ENCODE measurements at places on chromosomes 16 and 17.
A peak's percentile ranks its signal among the peaks of the same experiment; 100 is the strongest.

GRCh38 chr16:6560306-6561100 is 772.1 kb upstream of the RBFOX1 start:
- DNase-seq, result no peak

DNA sequence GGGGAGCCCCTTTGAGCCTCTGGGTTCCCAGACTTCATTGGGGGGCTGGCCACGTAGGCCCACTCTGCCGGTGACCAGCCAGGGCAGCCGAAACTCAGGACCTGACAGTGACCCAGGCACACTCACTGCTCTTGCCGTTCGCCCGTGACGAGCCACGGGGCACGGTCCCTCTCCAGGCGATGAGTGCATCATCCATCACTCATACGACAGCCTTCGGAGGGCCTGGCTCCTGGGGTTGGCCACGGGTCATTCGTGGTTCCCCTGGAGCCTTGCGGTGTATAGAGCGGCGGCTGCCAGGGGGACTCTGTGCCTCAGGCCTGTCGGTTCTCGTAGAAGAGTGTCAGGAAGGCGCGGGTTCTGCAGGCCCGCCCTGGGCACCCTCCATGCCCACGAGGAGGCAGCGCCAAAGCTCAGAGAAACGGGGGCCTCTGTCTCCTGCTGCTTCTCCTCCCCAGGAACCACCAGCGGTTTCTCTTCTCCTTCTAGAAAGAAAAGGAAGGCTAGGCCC is 11.2 kb upstream of the NUDT16L1 start:
- DNase-seq, result no peak

- no peak for DNase-seq
Observed at GRCh38 chr17:71978435-71978834, 142.4 kb upstream of the SOX9 start.

- DNase-seq, result no peak
Observed at GRCh38 chr17:862582-862981, 80.4 kb downstream of the MRM3 start.

DNA sequence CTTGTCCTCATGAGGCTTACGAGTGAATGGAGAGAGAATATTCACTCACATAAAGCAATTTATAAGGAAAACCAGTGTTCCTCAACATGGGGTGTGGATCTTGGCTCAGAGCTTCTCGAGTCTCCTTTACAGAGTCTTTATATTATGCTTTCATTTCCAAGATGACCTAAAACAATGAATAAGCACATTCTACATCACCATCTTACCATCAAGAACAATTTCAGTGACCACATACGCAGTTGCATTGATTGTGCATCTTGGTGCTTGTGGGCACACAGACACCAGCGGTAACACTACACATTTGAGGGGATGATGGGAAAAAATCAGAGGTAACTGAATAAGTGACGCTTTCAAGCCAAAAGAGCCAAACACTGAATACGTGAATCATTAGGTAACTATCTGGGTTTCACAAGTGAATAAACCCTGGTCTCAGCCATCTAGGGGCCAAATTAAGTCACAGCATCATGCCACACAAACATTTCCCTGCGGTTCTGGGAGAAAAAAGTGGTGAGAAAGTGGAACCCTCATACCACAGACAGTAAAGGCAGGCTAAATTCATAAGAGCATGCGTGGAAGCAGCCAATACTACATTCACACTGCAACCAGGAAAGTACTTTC is 9.4 kb downstream of the CWC25 start:
- no peak for DNase-seq

- no peak for DNase-seq
Observed at GRCh38 chr17:14833201-14833785, 431.8 kb downstream of the PMP22 start.

GRCh38 chr17:48457080-48457836 is 27.2 kb upstream of the SKAP1 start:
- DNase-seq, result peak; percentile 38

GRCh38 chr17:1713878-1714426 is 3.8 kb upstream of the TLCD2 start:
- no peak for DNase-seq

DNA sequence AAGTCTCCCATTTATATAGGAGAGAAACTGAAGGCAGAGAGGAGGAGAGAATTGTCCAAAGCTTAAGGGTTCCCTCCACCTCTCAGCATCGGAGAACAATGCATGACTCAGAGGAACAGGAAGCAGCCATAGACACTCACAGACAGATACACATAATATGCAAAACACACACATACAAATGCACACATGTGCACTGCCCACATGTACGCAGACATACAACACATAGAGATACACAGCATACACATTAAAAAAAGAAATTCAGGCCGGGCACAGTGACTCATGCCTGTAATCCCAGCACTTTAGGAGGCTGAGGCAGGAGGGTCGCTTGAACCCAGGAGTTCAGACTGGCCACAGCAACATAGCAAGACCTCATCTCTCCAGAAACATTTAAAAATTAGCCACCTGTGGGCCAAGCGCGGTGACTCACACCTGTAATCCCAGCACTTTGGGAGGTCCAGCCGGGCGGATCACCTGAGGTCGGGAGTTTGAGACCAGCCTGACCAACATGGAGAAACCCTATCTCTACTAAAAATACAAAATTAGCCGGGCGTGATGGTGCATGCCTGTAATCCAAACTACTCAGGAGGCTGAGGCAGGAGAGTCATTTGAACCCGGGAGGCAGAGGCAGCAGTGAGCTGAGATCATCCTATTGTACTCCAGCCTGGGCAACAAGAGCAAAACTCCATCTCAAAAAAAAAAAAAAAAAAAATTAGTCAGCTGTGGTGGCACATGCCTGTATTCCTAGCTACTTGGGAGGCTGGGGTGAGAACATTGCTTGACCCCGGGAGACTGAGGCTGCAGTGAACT is 11.3 kb downstream of the ERAL1 start:
- DNase-seq, result no peak

GRCh38 chr17:69417545-69418483 is 3.3 kb downstream of the MAP2K6 start:
- DNase-seq, result no peak

- DNase-seq, result no peak
Observed at GRCh38 chr16:8310323-8310722, 280.0 kb downstream of the TMEM114 start.

DNA sequence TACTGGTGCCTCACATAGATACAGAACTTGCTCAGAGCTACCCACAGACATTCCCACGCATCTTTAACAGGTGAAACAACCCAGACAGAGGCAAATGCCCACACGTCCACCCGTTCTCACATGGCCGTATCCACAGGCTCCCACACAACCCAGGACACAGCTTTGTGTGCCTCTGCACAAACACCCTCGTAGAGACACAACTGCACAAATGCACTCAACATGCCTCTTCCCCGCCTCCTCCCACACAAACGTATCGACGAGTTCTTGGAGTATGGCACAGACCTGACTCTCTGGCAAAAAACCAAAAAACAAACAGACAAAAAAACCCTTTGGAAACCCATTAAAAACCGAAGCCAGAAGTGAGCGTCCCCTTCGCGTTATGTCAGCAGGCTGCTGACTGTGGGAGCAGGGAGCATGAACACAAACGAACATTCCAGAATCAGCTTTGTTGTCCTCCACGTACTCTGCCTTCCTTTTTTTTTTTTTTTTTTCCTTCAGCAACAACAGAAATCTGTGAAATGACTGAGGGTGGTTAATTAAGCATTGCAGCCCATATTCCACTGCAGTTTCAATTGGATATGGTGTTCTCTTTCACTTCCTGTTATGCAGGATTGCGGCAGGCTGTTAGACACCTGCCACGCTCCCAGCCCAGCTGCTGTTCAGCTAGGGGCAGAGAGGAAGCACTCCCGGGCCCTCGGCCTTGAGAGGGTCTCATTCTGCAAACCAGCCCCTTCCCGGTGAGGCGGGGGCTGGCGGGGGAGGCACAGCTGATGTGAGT is 313.7 kb downstream of the MAF start:
- DNase-seq, result peak; percentile 97

GRCh38 chr16:23587726-23588125 is 8.4 kb downstream of the NDUFAB1 start:
- DNase-seq, result no peak

- DNase-seq, result no peak
Observed at GRCh38 chr16:57846078-57846697, 43.9 kb upstream of the KIFC3 start.

GRCh38 chr17:60142872-60143499 is 6.8 kb upstream of the CA4 start:
- DNase-seq, result peak; percentile 77

GRCh38 chr17:17684906-17685774 is 3.9 kb downstream of the RAI1 start:
- DNase-seq, result no peak

DNA sequence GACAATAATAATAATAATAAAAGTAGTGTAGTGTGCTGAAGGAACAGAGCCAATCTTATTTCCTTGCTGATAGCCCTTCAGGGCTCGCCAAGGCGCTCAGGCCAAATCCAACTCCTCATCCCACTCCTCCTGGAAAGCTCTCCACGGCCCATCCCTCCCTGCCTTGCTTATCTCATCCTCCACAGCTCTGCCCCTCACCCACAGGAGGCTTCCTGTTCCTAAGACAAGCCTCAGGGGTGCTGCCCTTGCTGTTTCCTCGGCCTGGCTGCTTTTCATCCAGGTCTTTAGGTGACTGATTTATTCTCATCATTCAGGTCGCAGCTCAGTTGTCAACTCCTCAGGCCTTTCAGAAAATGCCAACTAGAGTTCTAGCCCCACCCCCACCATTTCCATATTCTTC is 11.2 kb downstream of the GTF3C1 start:
- no peak for DNase-seq

DNA sequence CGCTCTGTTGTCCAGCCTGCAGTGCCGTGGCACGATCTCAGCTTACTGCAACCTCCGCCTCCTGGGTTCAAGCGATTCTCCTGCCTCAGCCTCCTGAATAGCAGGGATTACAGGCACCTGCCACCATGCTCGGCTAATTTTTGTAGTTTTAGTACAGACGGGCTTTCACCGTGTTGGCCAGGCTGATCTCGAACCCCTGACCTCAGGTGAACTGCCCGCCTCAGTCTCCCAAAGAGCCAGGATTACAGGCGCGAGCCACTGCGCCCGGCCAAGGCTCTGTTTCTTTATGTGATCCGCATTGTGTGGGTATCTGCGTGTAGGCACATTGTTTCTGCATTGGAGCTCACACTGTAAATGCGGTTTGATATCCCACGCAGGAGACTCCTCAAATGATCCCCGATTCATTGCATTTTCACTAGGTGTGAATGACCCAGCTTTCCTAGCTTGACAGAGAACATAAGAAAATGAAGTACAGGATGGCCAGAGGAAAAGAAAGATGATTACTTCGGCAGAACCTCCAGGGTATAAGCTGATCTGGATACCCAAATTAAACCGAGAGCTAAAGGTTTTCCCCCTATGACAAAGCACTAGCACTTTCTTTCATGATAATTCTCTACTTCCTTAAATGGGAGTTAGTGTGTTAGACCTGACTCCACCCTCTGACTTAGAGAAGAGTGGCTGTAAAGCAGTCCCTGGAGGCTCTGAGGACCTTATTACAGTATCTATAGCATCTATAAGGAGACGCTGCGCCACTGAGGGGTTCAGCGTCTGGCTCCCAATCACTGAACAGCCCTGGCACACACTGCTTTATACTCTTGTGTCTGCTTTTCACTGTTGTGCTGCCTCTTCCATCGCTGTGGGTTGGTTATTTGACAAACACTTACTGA is 17.3 kb downstream of the COTL1 start:
- DNase-seq, result no peak

GRCh38 chr16:4859190-4859899 is 12.1 kb downstream of the UBN1 start:
- DNase-seq, result no peak

GRCh38 chr17:65893692-65894279 is 298.1 kb downstream of the CEP112 start:
- DNase-seq, result no peak

DNA sequence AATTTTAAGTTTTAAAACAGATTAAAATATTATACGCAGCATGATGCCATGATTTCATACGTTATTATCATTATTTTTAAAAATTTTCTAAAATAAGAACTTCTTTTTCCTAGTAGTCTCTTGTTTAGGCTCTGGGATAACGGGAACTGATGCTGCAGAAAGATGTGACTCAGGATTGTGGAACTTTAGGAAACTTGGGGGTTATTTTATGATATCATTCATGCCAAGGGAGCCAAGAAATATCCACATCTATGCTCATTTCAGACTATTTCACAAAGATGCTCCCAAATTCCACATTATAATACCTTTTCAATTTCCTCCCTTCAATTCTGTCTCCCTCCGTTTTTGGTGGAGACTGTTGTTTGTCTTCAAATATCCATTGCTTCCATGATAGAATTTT is 236.4 kb downstream of the HS3ST3A1 start:
- no peak for DNase-seq

DNA sequence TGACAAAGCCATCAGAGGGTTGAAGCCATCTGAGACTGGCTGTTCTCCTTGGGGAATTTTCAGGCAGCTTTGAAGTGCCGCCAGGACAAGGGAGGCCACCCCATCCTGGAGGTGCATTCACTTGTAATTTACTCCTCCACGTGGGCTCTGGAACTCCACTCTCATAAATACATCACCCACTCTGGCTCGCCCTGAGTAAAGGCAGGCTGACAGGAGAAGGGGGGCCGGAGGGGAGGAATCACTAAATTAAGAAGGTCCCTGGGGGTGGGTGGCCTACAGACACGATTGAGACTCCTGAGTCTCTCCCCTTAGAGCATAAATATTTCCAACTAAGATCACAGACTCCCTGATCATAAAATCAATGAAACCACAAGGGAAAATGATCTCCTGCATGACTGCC is 56.3 kb upstream of the HNF1B start:
- no peak for DNase-seq

DNA sequence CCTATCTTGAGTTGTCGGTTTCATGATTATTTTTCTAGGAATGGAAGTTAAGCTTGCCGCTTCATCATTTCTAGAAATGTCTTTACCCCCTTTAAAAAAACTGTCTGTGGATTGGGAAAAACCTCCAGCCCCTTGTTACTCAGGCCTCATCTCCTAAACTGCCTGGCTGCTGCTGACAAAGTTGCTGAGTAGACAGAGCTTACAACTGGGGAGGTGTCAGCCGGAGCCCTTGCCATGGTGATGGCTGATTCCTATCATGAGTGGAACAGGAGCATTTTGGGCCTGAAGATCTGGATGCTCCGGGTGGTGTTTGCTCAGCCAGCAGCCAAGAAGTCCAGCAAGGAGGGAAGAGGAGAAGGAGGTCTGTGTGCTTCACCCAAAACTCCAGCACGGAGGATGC is 243.3 kb downstream of the ENGASE start:
- no peak for DNase-seq

GRCh38 chr17:1959871-1960544 is 65.1 kb downstream of the RTN4RL1 start:
- no peak for DNase-seq
